ENCODE measurements at places on chromosomes 5 and 9.

DNA sequence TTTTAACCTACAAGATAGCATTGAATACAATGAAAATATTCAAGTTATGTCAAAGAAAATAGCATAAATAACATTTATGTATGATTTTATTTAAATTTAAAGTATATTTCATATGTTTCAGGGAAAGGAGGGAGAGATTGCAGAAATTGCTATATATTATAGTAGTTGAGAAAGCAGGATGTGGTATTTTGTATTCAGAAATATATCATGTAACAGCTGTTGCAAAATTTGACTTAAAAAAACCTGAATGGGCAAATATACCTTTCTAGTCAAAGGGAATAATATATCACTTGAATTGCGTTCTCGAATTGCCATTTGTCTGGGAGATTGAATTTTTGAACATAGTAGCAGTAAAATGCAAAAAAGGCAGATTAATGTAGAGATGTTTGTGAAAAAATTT lies 80.6 kb downstream of the PAM start:
- DNase-seq, result no peak

DNA sequence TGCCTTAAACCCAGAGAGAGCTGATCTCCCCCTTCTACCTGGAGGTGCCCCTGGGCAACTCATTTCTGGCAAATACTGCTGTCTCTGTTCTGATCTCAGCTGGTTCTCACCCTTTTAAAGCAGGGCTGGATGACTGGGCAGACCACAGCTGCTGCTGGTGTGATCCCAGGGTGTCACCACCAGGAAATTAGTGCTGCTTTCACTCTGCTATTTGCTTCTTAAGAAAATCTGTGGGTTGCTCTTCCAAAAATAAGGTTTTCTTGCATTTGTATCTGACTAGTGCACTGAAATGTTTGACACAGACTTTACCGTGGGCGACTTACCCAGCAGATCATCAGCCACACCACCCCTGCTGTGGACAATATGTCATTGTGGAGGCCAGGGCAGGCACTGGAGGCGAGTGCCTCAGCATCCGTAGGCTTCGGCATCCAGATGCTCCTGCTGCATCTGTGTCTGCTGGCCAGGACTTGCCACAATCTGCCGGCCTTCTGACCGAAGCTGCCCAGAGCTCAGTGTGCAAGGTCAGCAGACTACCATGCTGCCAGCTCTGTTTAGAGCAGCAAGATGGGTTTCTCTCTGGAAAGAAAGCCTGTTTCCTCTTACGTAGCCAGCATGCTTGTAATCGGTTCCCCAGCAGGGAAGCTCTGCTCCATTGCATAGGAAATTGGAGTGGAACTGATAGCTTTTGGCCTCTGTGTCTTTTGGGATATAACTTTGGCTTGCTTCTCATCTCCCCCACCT lies 13.6 kb downstream of the ARHGAP26 start:
- DNase-seq, result no peak

DNA sequence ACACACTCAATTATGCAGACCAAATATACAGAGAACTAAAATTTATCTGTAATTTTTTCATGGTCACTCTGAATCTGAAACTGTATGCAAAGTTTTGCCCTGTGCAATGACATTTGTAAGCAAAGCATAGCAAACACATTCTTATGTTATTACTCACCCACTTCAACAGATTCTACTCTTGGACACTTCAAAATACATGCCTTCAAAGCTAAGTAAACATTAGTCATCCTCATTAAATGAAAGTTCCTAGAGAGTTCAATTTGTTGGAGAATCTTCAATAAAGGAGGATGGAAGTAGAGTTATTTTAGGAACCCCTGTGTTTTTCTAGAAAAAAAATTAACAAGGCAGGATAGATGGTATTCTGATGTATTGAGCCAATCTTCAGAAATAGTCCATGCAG lies 639.7 kb upstream of the C9orf72 start:
- no peak for DNase-seq

GRCh38 chr9:84978661-84979060 lies 309.1 kb downstream of the NTRK2 start:
- no peak for DNase-seq

DNA sequence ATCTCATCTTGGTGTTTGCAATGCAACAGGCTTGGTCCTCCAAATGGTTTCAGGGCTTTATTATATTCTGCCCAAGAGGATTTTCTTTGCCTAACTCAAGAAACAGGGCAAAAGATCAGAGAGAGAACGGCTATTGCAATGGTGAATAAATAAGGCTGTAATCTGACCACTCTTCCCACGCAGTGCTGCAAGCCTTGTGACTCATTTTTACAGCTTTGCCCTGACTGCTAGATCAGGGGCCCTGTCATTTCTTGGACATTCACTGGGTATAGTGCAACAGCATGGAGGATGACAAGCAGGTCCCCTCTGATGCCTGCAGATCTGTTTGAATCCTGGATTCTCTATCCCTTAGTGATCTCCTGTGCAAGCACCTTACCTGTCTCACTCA lies 459.1 kb downstream of the EBF1 start:
- DNase-seq, result no peak

GRCh38 chr5:39712316-39713249 lies 287.8 kb upstream of the DAB2 start:
- no peak for DNase-seq

DNA sequence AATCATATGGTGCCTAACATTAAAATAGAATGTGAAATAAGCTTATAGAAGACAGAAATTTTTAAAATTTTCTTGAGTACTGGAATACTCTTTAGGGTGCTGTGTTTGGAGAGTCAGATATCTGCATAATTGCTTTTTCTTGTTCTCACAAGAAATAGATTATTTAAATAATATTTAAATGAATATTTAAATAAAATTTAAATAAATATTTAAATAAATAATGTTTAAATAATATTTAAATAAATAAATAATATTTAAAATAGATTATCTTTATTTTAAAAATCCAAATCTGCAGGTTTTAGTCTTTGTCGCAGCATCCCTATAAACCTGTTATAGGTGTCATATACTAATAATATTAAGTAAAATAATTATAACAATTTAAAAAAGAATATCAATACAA lies 1589.4 kb downstream of the MAT2B start:
- DNase-seq, result no peak

DNA sequence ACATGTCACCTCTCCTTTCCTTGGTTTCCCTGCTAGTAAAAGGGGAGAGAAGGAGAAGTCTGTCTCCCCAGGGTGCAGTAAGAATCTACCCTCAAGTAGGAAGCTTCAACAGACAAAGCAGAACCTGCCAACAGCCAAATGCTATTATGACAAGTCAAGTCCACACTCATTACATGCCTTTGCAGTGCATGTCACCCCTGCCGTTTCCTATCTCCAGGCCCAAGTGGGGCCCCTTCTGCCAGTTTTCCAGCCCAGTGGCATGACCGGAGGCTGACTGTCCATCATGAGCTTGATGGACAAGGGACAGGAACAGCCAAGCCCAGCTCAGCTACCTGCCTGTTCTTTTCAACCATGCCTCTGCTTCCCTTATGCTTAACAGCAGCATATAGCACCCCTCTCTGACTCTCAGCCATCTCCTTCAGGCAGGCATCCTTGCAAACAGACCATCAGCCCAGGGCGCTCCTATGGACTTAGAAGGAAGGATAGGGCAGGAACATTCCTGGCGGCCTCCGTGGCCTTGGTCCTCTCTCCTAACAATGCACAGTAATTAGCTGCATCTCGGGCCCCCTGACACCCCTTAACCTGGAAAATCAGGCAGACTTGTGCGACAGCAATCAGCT lies 107.2 kb upstream of the RAD23B start:
- DNase-seq, result no peak

DNA sequence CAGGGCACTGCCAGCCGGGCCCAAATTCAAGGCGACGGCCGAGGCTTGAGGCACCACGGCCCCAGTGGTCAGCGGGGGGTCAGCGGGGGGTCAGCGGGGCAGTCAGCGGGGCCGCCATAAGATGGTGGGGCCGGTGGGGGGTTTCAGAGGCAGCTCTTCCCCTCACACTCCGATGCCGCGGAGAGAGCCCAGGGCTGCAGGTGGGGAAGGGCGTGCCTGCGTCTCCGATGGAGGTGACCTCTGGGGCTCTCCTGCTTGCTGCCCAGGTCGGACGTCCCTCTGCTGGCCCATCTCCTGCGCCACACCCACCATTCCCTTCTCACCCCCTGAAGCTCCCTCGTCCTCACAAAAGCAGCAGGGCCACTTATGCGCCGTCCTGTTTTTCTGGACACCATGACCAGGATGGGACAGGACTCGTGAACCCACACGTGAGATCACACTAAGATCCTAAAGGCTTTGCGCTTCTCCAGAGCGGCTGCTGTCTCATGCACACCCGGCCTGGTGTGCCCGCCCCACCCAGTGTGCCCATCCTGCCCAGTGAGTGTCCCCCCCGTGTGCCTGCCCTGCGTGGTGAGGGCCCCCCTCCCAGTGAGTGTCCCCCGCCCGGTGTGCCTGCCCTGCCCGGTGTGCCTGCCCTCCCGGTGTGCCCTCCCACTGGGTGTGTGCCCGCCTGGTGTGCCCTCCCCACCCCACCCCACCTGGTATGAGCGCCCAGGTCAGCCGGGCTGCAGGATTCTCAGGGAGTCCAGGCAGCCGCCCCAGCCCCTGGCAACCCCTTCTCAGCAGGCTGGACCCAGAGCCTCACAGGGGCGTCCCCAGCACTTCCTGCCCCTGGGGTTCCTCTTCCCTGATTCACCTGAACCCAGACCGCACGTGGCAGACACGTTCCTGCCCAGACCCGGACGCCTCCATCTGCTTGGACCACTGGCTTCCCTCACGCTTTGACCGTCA lies 48.7 kb upstream of the NKD2 start:
- DNase-seq, result no peak

GRCh38 chr5:68478301-68479095 lies 262.9 kb downstream of the PIK3R1 start:
- DNase-seq, result no peak

- DNase-seq, result no peak
These were observed 622.4 kb downstream of the CHSY3 start for GRCh38 chr5:130526708-130527107.

GRCh38 chr9:34580358-34580757 lies 9.2 kb downstream of the CNTFR start:
- no peak for DNase-seq

- no peak for DNase-seq
These were observed 639.2 kb downstream of the NR2F1-AS1 start for GRCh38 chr5:92941806-92942205.

DNA sequence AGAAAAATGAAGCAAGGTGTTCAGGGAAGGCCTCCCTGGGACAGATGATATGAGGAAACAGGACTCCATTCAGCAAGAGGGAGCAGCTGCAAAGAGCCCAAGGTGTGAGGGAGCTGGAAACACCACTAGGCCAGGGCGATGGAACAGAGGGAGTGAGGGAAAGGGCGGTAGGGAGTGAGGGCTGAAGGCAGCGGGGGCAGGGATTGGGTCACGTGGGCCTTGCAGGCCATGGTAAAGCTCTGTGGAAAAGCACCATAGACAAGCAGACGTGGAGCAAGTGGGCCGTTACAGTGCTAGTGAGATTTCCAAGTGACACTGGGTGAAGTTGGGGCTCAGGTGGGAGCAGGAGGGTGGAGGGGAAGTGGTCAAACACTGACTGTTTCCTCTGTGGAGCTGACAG lies 10.8 kb upstream of the PRRC1 start:
- DNase-seq, result no peak

- DNase-seq, result no peak
These were observed 17.2 kb upstream of the DIRAS2 start for GRCh38 chr9:90659650-90660364.
